Stimulated activated naive CD4-positive, alpha-beta T cell treated with Interleukin-2 at 50 U/mL for 16 hours (primary cell): ENCODE measurements at places on chromosomes 12 and 14.

GRCh38 chr14:46368275-46368674, 283.3 kb downstream of the RPL10L start:
- DNase-seq = no peak

DNA sequence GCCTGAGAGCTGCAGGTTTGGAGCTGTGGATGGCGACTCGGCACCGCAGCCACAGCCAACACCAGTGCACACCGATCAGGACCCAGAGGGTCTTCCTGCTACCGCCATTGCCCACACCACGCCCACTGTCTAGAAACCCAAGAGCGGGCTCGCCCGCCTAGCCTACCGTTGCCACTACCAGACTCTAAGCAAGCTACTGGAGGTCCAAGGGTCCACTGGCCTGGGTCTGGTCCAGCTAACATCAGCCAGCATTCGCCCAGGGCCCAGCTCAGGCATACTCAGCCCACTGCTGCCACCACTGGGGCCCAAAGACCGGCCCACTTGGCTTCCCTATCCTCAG, 30.5 kb upstream of the MON2 start:
- no peak for DNase-seq

DNA sequence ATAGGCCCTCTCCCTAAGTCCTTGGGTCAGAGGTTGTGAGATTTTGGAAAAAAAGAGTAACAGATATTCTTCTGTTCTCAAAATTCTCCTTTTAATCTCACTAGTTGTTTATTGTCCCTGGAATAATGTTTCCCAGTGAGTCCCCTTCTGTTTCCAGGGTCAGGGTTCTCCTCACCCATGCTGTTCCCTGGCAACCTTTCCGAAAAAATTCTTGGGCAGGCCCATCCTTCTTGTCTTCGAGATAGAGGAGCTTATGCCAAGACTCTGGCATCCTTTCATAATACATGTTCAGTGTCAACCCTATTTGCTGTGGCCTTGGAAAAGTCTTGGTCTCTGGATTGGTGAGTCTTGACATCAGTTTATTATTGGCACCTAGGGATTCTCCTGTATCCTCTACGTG, 212.4 kb upstream of the FAR2 start:
- DNase-seq = no peak

DNA sequence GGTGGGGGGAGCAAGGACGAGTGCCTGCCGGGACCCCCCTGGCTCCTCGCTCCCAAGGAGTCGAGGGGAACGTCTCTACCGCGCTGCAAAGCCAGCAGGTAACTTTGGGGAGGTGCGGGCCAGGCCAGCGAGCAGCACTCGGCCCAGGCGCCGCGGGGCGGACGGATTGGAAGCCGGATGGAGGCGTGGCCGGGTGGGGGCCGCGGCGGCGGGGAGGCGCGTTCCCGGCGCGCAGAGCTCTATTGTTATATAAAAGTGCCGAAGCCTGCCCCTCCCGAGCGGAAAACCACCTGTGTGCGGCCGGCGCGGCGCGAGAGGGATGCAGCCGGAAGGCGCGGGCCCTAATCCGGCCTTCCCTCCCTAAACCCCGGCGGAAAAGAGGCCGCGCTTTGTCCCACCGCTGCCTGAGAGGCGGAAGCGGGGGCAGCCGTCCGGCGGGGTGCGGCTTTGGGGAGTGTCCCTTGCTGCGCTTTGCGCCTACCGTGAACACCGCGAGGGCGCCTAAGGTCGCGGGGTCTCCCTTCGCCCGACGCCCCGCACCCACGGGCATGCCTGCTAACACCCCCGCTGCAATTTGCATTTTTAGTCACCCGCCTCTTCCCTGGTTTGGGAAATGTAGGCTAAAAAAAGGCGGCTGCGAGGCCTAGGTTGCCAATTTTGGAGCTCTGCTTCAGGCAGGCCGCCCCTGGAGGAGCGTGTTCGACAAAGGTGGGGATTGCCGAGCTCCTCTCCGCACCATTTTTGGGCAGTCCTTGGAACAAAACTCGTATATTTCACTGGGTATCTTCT, 1.7 kb upstream of the DUSP6 start:
- DNase-seq = peak; percentile 64

DNA sequence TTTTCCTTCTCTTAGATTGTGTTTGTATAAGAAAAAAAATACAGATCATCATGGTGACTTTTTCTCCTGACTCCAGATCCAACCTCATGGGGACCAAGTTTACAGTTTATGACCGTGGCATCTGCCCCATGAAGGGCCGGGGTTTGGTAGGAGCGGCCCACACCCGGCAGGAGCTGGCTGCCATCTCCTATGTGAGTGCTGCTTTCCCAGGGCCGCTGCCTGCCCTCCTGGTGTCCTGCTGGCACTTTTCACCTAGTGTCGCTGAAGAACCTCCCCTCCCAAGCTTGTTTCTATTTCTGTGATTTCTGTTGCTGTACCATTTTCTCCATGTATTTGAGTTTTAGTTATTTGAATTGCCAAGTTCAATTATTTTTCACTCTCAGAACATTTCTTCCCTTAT, 24.8 kb upstream of the TEAD4 start:
- no peak for DNase-seq

DNA sequence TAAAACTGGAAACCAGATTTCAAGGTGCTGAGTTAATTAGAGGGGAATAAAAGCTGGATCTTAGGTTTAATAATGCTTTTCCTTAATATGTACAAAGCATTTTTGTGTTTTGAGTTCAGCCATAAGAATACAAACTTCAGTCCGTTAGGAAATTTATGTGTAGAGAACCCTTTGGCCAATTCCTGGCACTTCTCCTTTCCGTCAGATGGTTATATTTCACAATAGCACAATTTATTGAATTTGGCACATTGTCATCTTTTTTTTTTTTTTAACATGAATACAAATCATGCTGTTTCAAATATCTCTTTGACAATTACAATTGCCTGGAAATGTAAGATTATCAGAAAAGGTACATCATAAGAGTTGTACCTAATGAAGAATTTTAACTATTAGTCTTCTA, 56.2 kb upstream of the DDHD1 start:
- DNase-seq = no peak

GRCh38 chr12:91381309-91381804, 198.7 kb upstream of the DCN start:
- DNase-seq = no peak

- no peak for DNase-seq
Observed at GRCh38 chr14:23695664-23695999, 59.5 kb downstream of the DHRS2 start.

GRCh38 chr14:88791629-88792472, 902 bp downstream of the EML5 start:
- peak; percentile 37 for DNase-seq

GRCh38 chr12:47711448-47711847, 5.6 kb upstream of the RPAP3 start:
- no peak for DNase-seq

GRCh38 chr12:71469258-71469750, 29.7 kb downstream of the LGR5 start:
- DNase-seq = no peak

GRCh38 chr12:124774054-124774461, 89.6 kb downstream of the SCARB1 start:
- peak; percentile 31 for DNase-seq

GRCh38 chr12:117040496-117040895, 58.7 kb downstream of the TESC start:
- no peak for DNase-seq

DNA sequence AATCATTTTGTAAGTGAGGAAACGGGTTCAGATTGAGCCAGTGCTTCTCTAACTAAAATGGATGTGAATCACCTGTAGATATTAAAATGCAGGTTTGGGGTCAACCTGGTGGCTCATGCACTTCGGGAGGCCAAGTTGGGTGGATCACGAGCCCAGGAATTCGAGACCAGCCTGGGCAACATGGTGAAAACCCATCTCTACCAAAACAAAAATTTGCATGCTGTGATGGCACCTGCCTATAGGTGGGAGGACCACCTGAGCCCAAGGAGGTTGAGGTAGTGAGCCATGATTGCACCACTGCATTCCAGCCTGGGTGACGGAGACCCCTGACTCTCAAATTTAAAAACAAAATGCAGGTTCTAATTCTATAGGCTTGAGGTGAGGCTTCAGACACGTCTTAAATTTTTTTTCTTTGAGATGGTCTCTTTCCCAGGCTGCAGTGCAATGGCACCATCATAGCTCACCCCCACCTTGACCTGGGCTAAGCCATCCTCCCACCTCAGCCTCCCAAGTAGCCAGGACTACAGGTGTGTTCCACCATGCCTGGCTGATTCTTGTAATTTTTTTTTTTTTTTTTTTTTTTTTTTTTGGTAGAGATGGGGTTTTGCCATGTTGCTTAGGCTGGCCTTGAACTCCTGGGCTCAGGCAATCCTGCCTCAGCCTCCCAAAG, 9.0 kb downstream of the TUBA1C start:
- no peak for DNase-seq

- DNase-seq = no peak
Observed at GRCh38 chr14:83918546-83918945, 1611.4 kb upstream of the FLRT2 start.

- no peak for DNase-seq
Observed at GRCh38 chr12:71166862-71167496, 9.2 kb upstream of the TSPAN8 start.

DNA sequence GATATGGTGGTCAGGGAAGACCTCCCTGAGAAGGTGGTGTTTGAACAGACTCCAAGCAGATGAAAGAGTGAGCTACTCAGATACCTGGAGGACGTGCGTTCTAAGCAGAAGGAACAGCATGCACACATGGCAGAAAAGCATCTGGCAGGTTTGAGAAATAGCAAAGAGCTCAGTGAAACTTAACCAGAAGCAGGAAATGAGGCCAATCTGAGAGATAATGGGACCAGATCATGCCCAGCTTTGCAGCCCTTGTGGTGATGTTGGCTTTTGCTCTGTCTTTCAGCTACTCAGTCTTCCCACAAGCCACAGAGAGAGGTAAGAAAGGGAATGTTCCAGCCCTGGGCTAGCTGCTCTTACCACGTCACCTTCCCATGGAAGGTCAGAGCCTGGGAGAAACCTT, 176.3 kb upstream of the GSC start:
- DNase-seq = no peak
